Kidney (tissue), 22 donors: ENCODE measurements at places on chromosomes 11 and 22. TPM values are rescaled to one million over a fixed set of nuclear protein-coding genes. Genes with fewer than 3 reads are reported as not detected.
A peak's percentile ranks its signal among the peaks of the same experiment; 100 is the strongest.

The CEP164 gene
- 7.9 TPM for polyA plus RNA-seq

The PATE4 gene
- polyA plus RNA-seq: not detected

The SYT13 gene
- 16.4 TPM for polyA plus RNA-seq

The RAB3IL1 gene
- polyA plus RNA-seq: 27.8 TPM

The MS4A1 gene
- not detected for polyA plus RNA-seq

The FAU gene
- 927 TPM for polyA plus RNA-seq

GRCh38 chr22:37752189-37753087 is 55.3 kb upstream of the GCAT start:
- peak; percentile 39 for DNase-seq
- no peaks in the 10 kb centered on the region for H3K27me3 ChIP-seq
- H3K4me1 ChIP-seq: no peaks in the 10 kb centered on the region
- H3K36me3 ChIP-seq: peaks cover 2% of the 10 kb centered on the region
- H3K4me3 ChIP-seq: no peak overlapping the region

- no peaks in the 10 kb centered on the region for H3K36me3 ChIP-seq
- DNase-seq: no peak
- H3K4me1 ChIP-seq: no peaks in the 10 kb centered on the region
- H3K27ac ChIP-seq: no peak overlapping the region
Measured at GRCh38 chr22:38049812-38050619, 7.2 kb upstream of the PICK1 start.

DNA sequence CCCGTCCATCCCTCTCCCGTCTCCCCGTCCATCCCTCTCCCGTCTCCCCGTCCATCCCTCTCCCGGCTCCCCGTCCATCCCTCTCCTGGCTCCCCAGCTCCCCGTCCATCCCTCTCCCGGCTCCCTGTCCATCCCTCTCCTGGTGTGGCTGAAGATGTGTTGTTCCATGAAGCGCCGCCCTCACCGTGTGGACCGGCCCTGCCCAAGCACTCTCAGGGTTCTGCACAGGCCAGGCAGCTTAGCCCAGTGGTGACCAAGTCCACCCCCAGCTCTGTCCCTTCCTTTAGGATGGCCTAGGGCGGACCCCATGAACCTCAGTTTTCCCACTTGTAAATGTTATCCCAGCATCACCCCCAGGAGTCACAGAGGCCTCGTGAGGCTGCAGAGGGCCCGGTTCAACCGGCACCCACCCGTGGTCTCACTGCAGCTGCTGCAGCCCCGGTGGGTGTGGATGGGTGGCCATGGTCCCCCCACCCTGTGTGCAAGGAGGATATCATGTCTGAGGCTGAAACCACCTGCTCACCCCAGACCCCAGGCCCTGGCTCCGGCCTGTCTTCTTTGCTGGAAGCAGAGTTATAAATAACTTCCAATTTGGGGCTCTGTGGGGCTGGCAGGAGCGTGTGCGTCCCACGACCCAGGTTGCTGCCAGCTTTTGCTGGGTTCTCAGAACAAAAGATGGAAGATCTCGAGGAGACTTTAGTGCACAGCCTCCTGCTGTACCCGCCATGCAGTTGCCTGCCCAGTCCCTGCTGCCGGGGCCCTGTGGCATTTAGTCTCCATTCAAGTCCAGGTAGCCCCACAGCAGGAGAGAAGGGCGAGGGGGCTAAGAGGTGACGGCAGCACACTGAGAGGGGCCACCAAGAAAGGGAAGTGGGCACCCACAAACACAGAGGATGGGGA is 1147.8 kb downstream of the BRD1 start:
- DNase-seq: peak; percentile 53
- H3K27ac ChIP-seq: no peak overlapping the region
- no peaks in the 10 kb centered on the region for H3K27me3 ChIP-seq
- no peak overlapping the region for H3K4me3 ChIP-seq
- H3K4me1 ChIP-seq: no peaks in the 10 kb centered on the region
- no peaks in the 10 kb centered on the region for H3K36me3 ChIP-seq

DNA sequence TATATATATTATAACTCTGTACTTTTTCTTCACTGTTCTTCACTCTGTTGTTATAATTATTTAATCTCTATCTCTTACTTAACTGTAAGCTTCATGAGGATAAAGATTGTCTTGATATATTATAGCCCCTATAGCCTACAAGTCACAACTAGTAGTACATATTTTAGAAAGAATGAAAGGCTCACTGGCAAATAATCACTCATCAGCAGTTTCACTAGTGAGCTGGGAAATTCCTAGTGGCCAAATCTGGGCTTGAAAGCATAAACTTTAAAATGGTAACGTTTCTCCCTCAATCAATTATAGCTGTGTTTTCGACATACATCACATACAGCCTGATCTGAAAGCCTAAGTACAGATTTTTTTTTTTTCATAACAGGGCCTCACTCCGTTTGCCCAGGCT is 42.5 kb downstream of the CTSC start:
- peaks cover 15% of the 10 kb centered on the region for H3K4me1 ChIP-seq
- H3K36me3 ChIP-seq: peaks cover 12% of the 10 kb centered on the region
- no peaks in the 10 kb centered on the region for H3K27me3 ChIP-seq
- no peak overlapping the region for H3K4me3 ChIP-seq

DNA sequence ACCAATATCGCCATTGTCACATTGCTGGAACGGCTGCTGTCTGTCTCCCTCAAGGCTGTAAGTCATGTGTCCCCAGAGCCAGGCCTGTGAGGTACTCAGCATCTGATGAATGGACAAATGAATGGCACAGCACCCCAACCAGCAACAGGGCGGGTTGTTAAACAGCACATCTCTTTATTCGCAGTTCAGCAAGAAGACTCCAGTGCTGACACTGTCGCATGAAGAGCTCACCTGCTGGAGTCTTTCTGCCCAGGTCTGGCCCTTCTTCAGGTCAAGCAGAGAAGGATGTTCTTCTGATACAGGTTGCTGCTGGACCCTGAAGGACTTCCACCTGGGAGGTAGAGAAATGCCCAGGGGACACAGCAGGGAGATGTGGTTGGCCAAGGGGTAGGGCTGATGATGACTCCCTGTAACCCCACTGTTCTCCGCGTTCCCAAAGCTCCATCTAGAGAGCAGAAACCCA is 4.8 kb downstream of the SPATA19 start:
- H3K4me3 ChIP-seq: no peak overlapping the region
- no peaks in the 10 kb centered on the region for H3K4me1 ChIP-seq
- no peaks in the 10 kb centered on the region for H3K27me3 ChIP-seq
- no peak overlapping the region for H3K27ac ChIP-seq
- no peak for DNase-seq

GRCh38 chr11:119343726-119344125 is 2.8 kb downstream of the MFRP start:
- H3K27ac ChIP-seq: no peak overlapping the region
- no peaks in the 10 kb centered on the region for H3K27me3 ChIP-seq
- H3K4me1 ChIP-seq: peaks cover 14% of the 10 kb centered on the region
- no peak for DNase-seq
- no peaks in the 10 kb centered on the region for H3K36me3 ChIP-seq

- no peak overlapping the region for H3K27ac ChIP-seq
- no peaks in the 10 kb centered on the region for H3K4me1 ChIP-seq
- no peak for DNase-seq
- no peaks in the 10 kb centered on the region for H3K27me3 ChIP-seq
- H3K4me3 ChIP-seq: no peak overlapping the region
- peaks cover 30% of the 10 kb centered on the region for H3K36me3 ChIP-seq
Measured at GRCh38 chr22:41127451-41127850, 35.1 kb downstream of the EP300 start.

GRCh38 chr11:2237457-2238238 is 32.7 kb downstream of the ASCL2 start:
- no peak overlapping the region for H3K4me3 ChIP-seq
- H3K27me3 ChIP-seq: no peaks in the 10 kb centered on the region
- H3K36me3 ChIP-seq: no peaks in the 10 kb centered on the region
- H3K27ac ChIP-seq: no peak overlapping the region
- H3K4me1 ChIP-seq: no peaks in the 10 kb centered on the region

DNA sequence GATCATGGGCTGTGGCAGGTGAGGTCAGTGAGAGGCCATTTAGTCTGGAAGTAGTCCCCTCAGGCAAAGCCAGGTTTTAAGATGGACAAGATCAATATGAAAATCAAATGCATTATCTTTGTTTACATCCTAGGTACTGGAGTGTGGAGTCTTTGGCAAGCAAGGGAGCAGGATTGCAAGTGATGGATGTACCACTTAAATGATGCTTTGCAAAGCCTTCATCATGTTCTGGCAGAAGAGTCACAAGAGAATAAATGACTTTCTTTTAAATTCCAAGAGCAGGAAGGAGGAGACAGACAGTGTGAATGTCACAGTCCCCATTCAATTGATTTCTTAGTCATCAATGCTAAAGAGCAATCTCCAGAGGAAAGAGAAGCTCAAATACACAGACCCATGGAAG is 908.3 kb downstream of the FAM181B start:
- H3K36me3 ChIP-seq: no peaks in the 10 kb centered on the region
- no peak overlapping the region for H3K4me3 ChIP-seq
- no peaks in the 10 kb centered on the region for H3K4me1 ChIP-seq
- no peak overlapping the region for H3K27ac ChIP-seq

GRCh38 chr11:118656563-118657165 is 22.8 kb downstream of the TREH start:
- no peak for DNase-seq
- H3K36me3 ChIP-seq: peaks cover 14% of the 10 kb centered on the region
- H3K4me1 ChIP-seq: no peaks in the 10 kb centered on the region
- H3K27ac ChIP-seq: no peak overlapping the region

DNA sequence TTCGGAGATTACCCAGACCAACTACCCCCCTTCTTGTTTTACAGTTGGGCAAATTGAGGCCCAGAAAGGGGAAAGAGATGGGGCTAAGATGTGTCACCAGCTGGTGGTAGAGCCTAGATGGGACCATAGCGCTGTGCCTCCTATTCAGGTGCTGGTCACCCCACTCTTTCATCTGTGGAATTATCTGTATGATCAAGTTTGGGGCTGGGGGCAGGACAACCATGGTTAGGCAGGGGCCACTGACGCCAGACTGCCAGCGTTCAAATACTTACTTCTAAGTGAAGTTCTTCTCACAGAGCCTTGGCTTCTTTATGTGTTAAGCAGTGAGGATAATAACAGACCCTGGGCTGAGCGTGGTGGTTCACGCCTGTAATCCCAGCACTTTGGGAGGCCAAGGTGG is 55.9 kb downstream of the IGLL1 start:
- no peak overlapping the region for H3K4me3 ChIP-seq
- no peak for DNase-seq
- H3K27ac ChIP-seq: no peak overlapping the region
- H3K4me1 ChIP-seq: peaks cover 8% of the 10 kb centered on the region
- H3K36me3 ChIP-seq: no peaks in the 10 kb centered on the region

GRCh38 chr11:71284525-71285092 is 32.2 kb upstream of the SHANK2 start:
- no peaks in the 10 kb centered on the region for H3K27me3 ChIP-seq
- DNase-seq: peak; percentile 57
- no peak overlapping the region for H3K27ac ChIP-seq
- no peaks in the 10 kb centered on the region for H3K36me3 ChIP-seq

DNA sequence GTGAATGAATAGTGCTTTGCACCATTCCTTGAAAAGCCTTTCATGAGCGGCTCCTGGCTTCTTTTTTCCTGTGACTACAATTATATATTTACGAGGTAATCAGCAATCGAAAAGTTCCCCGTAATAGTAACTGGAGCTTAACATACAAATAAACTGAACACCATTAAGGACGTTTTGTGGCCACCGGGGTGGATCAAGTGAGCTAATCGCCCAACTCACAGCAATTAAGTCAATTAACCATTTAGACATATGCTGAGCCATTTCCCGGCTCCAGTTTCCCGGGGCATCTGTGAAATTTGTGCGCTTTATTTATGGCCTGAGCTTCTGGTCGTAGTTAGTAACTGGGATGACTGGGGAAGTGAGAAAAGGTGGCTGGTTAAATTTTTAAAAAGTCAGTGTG is 465.2 kb downstream of the MIAT start:
- no peak overlapping the region for H3K27ac ChIP-seq
- no peaks in the 10 kb centered on the region for H3K4me1 ChIP-seq
- DNase-seq: no peak

GRCh38 chr22:27250886-27251285 is 550.7 kb downstream of the MN1 start:
- H3K27ac ChIP-seq: no peak overlapping the region
- no peaks in the 10 kb centered on the region for H3K36me3 ChIP-seq
- DNase-seq: no peak

DNA sequence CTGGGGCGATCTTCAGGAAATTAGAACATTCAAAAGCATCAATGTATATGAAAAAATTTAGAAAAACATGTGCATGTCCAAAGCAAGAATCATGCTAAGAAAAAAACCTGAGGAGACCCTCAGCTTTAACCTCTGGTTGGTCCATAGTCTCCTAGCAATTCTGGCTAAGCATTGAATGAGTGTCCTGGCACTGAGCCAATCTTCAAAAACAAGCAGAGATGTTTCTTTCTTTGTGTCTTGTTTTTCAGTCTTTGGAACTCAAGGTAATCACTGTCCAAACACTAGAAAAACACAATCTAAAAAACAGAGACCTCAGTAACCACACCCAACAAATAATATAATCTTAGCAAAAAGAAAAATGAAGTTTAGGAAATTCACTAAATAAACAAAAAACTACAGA is 205.4 kb upstream of the CARD18 start:
- H3K4me3 ChIP-seq: no peak overlapping the region
- no peaks in the 10 kb centered on the region for H3K36me3 ChIP-seq
- DNase-seq: no peak
- H3K4me1 ChIP-seq: no peaks in the 10 kb centered on the region

DNA sequence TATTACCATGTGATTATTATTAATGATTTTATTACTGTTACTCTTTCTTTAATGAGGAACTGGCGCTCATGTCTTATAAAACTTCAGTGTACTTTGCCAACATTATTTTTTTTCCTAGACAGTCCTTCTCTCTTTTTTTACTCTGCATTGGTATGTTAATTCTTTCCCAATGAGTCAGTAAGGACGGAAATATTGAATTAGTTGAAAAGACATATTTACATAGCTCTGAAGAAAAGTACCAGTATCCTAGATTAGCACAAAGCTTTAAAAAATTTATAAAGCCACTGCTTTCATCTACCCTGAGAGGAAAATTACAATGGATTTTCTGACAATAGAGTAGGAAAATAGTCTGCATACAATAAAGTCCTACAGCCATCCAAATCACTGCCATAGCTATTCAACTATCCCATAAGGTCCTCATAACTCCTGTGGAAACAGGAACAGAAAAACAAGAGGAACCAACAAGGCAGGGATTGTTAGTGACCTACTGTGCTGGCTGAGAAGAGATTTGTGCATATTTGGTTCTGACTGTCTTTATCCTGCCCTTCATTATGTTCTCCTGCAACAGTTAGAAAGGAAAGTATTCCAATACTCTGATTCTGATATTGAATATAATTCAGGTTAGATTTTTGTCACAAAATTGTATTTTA is 314.4 kb downstream of the AASDHPPT start:
- DNase-seq: no peak
- no peak overlapping the region for H3K4me3 ChIP-seq
- no peaks in the 10 kb centered on the region for H3K27me3 ChIP-seq
- no peaks in the 10 kb centered on the region for H3K36me3 ChIP-seq

DNA sequence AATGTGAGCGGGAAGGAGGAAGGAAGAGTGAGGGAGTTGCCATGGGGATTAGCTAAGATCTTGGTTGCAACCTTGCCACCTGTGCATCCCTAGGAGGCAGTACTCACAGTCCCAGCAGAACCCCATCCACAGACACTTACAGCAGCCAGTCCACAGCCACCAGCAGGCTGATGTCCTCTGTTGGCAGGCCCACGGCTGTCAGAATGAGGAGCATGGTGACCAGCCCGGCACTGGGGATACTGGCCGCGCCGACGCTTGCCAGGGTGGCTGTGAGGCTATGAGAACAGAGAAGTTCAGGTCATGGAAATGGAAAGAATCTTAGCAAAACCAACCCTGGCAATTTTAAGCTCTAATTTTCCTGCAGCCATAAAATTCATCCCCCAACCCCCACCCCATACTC is 138.6 kb downstream of the SLC1A2 start:
- H3K27me3 ChIP-seq: no peaks in the 10 kb centered on the region
- DNase-seq: peak; percentile 52
- peaks cover 3% of the 10 kb centered on the region for H3K4me1 ChIP-seq
- H3K27ac ChIP-seq: no peak overlapping the region
